ENCODE measurements at places on chromosomes 6 and 20.

DNA sequence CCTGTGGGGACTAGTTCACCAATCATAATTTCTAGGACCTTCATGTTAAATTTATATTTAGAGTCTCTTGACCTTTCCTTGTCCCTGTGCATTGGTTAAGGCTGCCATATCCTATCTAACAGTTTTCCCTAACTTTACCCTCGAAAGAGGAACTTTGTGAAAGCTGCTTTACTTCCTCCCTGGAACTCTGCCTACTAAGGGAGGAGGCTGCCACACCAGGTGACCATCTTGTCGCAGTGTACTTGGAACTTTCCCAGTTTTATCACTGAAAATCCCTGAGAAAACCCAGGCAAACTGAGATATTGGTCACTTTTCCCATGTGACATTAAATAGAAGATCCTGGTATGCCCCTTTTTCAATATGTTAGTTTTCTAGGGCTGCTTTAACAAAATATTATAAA, 317.6 kb upstream of the TSHZ2 start:
- DNase-seq, result no peak

- no peak for DNase-seq
Observed at GRCh38 chr6:125154118-125154760, 666 bp downstream of the TPD52L1 start.

DNA sequence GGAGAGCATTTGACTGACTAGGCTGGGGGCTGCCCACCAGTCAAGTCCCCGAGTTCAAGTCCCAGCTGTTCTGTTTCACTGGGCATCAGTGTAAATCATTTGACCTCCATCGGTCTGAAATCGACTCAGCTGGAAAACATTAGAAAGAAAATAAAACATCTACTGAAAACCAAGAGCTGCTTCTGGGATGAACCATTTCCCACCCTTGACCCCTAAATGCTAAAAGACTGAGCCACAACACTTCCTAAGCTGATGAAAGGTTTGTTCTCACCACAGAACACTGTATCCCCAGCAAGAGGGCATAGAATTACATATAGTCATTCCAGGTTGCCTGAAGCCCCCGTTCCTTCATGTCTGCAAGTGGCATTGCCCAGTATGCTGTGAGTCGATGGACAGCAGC, 237.0 kb upstream of the TAB2 start:
- no peak for DNase-seq

GRCh38 chr6:75291331-75291730, 6.7 kb upstream of the TMEM30A start:
- DNase-seq, result no peak

DNA sequence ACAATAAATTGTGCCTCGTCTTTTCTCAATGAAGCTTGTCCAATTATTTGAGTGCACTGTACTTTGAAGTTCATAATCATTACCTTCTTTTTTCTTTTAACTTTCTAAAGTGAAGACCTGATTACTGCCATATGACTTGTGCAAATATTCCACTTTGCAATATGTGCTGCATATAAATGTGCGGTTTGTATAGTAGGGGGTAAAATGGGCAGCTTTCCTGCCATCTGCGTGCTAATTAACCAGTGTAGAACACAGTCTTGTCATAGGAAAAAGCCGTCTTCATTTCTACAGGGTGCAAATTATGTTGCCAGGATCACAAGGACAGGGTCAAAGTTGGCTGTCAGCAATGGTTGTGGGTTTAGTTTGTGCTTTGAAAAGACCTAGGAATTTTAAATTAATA, 397.0 kb downstream of the NKAIN2 start:
- DNase-seq, result no peak

- DNase-seq, result no peak
Observed at GRCh38 chr20:48595495-48596333, 232.1 kb downstream of the PREX1 start.

GRCh38 chr20:9359561-9360308, 154.7 kb upstream of the LAMP5 start:
- DNase-seq, result peak; percentile 56

- no peak for DNase-seq
Observed at GRCh38 chr20:7627734-7628663, 312.3 kb downstream of the HAO1 start.

DNA sequence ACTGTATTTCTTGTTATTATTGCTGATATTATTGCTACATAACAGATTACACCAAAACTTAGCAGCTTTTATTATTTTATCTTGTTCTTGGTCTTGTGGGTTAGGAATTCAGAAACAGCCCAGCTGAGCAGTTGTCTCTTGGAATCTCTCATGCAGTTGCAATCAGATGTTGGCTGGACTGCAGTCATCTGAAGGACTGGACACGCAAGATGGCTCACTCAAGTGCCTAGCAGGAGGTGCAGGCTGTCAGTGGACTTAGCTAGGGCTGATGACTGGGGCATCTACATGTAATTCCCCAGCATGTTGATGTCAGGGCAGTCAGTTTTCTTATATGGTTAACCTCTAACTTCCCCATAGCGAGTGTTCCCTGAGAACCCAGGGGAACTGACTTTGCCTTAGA, 128.6 kb upstream of the PLCB4 start:
- DNase-seq, result no peak

- no peak for DNase-seq
Observed at GRCh38 chr6:88561954-88562315, 395.8 kb upstream of the CNR1 start.

DNA sequence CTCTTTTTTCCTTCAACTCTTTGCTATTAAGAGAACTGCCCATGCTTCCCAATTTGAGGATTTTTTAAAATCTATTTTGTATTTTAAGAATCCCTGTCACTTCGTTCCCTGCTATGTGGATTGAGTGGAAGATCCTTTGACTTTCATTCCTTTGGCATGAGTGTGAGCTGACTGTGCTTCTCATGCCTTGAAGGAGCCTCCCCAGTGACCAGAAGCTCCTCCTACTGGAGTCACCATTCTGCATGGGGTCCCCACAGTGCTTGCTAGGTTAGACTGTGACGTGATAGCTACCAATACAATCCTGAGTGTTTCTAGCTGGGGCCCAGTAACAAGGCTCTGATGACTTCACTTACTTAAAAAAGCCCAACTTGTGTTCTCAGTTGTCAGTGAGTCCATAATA, 104.4 kb upstream of the LAMP5 start:
- DNase-seq, result no peak

- peak; percentile 71 for DNase-seq
Observed at GRCh38 chr6:32970413-32971241, 2.2 kb downstream of the BRD2 start.

DNA sequence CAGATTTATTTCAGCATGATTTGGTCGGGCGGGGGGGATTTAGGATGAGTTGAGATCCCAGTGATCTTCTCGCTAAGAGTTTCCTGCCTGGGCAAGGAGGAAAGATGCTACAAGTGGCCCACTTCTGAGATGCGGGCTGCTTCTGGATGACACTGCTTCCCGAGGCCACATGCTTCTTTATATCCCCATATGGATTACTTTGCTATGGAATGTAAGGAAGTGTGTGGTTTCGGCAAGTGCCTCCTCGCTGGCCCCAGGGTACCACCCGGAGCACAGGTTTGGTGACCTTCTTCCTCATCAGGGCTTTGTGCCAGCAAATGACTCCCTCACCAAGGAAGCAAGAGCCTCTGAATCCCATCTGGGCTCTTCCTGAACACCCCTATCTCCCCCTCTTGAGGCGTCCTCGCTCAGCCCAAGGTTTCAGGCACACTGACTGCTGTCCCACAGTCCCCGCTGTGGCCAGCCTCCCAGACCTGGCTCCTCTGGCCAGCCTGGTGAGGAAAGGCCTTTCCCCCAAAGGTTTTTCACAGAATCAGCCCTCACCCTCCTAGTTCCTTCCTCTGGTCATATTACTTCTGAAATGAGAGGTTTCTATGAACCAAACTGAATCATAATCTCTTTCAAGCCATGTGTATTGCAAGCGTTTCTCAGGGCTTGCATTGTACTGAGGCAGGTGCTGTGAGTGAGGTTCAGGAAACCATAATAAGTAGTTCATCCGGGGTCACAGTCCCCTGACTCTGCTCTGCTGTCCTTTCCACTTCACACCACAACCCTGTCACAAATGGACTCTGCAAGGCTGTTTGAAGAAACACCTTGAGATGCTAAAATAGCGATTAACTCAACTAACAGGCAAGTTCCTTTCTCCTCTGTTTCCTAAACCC, 41.7 kb upstream of the IL17A start:
- DNase-seq, result no peak

DNA sequence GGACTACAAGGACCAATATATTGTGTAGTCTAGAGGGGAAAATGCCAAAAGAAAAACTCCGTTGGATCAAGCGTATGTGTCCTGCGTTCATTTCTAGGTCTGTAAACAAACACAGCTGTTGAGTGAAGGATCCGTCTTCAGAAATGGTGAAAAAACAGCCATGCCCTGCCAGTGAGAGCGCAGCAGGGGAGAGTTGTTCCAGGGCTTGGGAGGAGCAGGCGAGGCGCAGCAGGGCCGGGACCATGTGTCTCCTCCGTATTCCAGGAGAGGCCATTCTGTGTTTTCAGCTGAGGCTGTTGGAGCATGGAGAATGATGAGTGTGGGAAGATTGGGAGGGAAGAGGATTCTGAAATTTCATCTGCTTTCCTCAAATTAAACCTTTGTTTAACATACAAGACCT, 38.0 kb downstream of the BMP6 start:
- no peak for DNase-seq

GRCh38 chr6:116392132-116393013, 21.6 kb downstream of the DSE start:
- no peak for DNase-seq

DNA sequence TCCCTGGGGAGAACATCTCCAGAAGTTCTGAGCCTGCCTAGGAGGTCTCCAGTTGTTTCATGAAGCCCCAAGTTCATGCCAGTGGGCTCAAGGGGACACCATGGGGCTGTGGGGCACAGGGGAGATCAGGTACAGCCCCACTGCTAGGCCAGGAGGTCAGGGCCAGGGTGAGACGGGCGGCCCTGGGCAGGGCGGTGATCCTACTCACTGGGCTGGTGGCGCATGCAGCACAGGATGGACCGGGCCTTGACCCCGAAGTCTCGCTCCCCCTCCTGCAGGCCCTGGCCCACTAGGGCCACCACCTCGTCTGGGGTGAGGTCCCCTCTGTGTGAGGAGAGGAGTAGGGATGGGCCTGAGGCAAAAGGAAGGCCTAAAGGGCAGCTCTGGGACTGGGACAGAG, 26.1 kb downstream of the ADA start:
- no peak for DNase-seq

- DNase-seq, result no peak
Observed at GRCh38 chr6:153941768-153942167, 97.3 kb upstream of the OPRM1 start.

GRCh38 chr6:90139272-90139817, 157.3 kb downstream of the BACH2 start:
- no peak for DNase-seq

All from foreskin melanocyte (primary cell).